ENCODE measurements at places on chromosomes 7 and 10. TPM values are rescaled to one million over a fixed set of nuclear protein-coding genes. Genes with fewer than 3 reads are reported as not detected.

DNA sequence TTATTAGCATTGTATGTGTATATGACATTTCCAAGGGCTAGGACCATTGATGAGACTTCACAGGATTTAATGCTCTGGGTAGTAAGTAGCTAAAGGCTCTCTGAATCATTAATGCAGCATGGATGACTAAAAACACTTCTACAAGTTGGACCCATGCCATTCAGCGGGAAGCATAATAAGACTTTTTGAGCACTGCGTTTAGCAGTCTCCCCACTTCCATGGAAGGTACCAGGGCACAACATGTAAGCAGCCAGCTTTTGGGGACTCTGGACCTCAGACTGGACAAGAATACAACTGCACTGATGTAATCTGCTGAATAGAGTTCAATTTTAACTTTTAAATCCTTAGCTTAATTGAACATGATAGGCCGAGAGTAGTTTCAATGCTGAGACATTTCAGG lies 191.7 kb upstream of the IMMP2L start:
- DNase-seq = no peak

DNA sequence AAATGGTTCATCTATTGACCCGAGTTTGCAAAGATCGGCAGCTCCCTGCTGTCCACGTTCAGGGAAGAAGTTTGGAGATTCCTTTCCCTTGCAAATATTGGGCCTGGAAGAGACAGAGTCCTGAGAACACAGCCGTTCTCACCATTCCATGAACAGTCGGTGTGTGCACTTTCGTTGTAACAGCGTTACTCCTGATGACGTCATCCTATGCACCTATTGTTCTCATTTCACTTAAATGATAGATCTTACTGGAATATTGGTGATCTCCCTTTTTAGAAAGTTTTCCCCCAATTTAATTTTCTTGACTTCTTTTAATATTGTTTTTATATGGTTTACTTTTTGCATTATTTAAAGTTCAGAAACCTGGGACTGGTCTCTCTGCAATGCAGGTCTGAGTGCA lies 320.7 kb upstream of the PFKP start:
- DNase-seq = no peak

- peak; percentile 55 for DNase-seq
Measured at GRCh38 chr10:75021379-75022249, 89.8 kb upstream of the SAMD8 start.

DNA sequence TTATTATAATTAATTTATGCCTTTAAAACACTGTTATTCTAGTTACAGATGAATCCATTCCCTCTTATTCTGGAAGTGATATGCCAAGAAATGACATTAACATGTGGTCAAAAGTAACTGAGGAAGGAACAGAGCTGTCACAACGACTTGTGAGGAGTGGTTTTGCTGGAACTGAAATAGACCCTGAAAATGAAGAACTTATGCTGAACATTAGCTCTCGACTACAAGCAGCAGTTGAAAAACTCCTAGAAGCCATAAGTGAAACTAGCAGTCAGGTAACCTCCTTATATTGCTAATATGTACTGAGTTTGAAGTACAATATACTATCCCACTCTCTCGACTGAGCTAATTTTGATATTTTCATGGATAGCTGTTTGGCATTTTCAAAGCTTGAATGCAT lies 81.6 kb downstream of the CYP51A1 start:
- DNase-seq = no peak

GRCh38 chr7:140316165-140316661 lies 82.1 kb downstream of the SLC37A3 start:
- DNase-seq = peak; percentile 43

Gene PTPRZ1
- 0.13 TPM for total RNA-seq

DNA sequence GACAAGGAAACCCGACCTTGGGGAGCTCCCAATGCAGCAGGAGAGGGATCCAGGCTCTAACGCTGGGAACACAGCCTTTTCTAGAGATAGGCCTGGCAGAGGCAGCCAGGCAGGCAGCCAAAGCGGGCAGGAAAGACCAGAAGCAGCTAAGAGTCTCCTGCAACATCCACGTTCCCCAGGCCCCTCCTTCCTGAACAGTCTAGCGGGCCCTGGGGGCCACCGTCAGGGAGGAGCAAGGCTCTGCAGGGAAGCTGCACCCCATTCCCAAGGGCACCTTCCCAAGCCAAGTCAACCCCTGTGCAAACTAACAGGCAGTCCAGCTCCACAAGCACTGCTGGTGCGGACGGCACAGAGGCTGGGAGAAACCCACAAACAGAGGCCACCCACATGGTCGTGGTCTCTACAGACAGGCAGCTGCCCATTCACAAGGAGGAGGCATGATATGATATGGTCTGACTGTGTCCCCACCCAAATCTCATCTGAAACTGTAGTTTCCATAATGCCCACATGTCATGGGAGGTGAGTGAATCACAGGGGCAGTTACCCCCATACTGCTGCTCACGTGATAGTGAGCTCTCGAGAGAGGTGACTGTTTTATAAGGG lies 115.7 kb downstream of the MAD1L1 start:
- DNase-seq = no peak

- peak; percentile 65 for DNase-seq
Measured at GRCh38 chr7:131106681-131107336, 220.9 kb upstream of the MKLN1 start.

DNA sequence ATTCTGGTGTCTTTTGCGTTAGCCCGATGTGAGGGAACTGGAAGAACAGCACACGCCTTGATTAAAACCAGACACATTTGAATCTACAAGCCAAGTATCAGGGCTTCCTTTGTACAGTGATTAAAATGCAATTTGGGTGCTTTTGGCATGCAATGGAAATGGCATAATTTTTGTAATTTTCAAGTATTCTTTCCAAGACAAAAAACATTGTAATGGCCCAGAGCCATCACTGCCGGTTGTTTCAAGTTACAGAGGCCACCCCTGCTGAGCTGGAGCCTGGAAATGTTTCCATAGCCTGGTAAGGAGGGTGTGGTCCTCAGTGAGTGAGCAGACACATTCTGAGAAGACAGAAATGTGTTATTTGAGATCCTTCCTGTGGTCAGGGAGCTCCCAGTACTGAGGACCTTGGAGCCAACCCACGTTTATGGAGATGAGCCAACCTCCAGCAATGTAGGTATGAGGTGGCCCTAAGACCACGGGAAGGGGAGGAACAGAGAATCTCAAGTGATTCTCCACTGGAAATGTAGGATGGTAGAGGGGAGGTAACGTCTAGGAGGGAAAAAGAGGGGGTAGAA lies 20.9 kb downstream of the TEX36 start:
- no peak for DNase-seq

Gene THSD7A
- 1.6 TPM for total RNA-seq

Gene CNPY1
- not detected for total RNA-seq

- no peak for DNase-seq
Measured at GRCh38 chr7:4159154-4159501, 523.0 kb upstream of the FOXK1 start.

DNA sequence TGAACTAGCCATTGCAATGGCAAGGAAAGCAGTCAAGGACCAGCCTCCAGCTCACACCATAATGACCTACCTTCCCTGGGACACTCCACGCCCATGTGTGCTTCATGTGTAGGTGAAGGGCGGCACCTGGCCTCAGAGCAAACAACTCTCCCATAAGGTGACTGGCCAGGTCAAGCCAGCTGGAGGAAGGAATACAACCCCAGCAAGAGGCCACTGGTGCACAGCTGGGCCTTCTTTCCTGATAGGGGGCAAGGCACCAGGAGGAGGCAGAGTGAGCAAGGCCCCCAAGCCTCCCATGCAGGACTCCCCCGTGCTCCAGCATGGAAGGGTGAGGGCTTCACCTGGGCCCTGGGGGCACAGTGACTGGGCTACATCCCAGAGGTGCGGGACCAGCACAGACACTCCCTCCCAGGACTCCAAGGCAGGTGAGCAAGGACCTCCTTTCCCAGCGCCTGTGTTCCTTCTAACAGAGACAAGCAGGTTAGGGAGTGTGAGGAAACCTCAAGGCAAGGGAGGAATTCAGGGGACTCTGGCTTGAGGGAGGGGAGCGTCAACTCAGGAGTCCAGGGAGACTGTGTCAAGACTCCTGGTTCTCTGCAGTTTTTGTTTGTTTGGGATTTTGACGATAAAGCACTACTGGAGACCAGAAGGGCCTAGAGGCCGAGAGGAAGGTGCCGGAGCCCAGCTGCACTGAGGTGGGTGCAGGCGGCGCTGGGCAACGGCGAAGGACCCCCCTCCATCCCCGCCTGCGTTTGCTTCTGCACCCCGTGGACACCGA lies 1.7 kb downstream of the PTPRN2 start:
- no peak for DNase-seq

DNA sequence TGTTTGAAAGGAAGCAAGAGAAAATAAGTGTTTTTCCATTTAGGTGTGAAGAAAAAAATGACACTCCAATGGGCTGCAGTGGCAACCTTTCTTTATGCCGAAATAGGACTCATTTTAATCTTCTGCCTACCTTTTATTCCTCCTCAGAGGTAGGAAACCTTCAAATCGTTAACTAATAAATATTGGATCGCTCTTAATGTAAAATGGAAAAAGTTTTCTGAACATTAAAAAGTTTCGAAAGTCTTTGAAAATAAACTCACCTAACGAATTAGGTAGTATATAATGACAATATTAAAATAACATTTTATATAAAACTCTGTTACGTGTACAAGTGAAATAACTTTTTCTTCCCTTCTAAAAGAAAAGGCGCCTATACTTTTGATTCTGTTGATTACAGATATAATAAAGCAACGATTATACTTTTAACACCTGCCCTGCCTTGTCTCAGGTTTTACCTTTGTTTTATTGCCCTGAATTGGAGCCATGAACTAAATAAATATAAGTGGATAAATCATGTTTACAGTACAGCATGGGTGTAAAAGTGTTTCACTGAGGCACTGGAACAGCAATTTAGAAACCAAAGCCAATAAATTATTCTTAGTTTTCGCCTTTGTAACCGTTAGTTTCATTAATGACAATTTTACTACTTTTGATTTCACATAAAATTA lies 804 bp downstream of the BCAP29 start:
- DNase-seq = no peak

DNA sequence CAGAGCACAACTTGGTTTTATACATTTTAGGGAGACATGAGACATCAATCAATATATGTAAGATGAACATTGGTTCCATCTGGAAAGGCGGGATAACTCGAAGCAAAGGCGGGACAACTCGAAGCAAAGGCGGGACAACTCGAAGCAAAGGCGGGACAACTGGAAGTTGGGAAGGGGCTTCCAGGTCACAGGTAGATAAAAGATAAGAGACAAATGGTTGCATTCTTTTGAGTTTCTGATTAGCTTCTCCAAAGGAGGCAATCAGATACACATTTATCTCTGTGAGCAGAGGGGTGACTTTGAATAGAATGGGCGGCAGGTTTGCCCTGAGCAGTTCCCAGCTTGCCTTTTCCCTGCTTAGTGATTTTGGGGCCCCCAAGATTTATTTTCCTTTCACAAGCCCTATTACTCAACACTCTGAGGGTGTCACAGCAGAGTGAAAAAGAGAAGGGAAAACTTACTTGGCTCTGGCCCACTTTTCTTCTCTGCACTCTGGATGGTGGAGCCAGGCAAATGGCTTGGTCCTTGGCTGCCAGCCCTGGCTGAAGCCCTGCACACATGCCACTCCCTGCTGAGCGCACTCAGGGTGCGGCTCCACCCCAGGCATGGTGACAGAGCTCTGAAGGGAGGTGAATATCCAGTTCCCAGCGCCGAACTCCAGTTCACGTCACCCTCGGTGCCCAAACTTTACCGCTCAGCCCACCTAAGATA lies 46.7 kb downstream of the PARD3 start:
- peak; percentile 92 for DNase-seq

- DNase-seq = no peak
Measured at GRCh38 chr7:40482845-40483244, 348.0 kb downstream of the SUGCT start.

Gene C7orf57
- total RNA-seq = not detected

DNA sequence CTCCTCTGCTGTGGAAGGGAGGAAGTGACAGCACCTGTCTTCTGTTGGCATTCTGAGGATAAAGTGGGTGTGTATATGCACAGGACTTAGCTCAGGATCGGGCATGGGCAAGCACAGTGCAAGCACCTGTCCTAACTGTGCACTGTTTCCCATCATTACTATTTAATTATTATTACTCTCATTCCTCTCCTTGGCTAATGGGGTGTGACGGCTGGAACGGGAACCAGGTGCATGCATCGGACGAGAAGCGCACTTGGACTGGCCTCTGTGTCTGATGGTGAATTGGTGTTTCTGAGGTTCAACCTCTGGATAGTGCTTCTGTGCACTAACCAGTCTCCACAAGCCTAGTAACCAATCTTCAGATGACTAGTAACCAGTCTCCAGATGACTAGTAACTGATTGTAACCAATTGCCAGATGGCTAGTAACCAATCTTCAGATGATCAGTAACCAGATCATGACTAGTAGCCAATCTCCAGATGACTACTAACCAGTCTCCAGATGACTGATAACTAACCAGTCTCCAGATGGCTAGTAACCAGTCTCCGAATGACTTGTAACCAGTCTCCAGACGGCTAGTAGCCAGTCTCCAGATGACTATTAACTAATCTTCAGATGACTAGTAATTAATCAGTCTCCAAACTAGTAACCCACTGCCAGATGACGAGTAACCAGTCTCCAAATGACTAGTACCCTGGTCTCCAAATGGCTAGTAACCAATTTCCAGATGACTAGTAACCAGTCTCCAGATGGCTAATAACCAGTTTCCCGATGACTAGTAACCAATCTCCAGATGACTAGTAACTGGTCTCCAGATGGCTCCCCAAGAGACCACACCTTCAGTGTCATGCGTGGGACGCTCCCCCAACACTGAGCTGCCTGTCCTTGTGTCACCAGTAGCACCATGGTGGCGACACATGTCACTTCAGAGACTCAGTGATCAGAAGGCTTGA lies 85.8 kb downstream of the PAXIP1 start:
- DNase-seq = no peak

DNA sequence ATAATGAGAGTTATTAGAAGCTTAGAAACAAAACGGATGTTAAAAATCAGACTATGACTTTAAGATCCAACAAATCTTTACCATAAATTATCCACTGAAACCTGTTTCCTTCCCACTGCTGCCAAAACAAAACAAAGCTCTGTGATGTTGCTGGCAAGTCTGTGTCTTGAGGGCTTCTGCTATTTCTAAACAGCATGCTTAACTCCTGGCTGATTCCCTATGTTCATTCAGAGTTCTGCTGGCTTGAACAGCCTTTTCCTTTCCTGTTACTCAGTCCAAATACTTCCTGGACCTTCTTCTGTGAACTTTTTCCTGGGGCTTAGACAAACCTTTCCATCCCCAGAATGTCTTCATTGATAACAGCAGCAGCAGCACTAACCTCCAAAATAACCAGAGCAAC lies 448.1 kb downstream of the SORCS1 start:
- no peak for DNase-seq

DNA sequence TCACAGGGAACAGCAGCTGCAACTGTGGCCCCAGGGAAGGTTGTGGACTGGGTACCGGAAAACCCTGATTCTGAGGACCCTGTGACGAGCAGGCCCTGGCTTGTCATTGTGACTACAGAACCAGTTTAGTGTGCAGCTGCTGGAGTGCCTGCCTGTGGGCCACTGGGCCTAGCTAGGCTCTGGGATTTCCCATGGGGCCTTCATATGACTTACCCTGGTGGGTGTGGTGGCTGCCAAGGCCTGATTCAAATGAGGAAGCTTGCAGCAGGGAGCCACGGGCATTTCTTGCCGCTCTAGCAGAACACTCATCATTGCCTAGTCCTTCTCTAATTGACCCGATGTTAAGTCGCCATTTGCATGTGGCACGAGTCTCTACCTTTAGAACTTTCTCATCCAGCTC lies 14.7 kb upstream of the CAMK2G start:
- no peak for DNase-seq
